ENCODE measurements at places on chromosomes 6 and 20.

GRCh38 chr6:134714679-134715078, 235.2 kb downstream of the ALDH8A1 start:
- DNase-seq, result no peak

DNA sequence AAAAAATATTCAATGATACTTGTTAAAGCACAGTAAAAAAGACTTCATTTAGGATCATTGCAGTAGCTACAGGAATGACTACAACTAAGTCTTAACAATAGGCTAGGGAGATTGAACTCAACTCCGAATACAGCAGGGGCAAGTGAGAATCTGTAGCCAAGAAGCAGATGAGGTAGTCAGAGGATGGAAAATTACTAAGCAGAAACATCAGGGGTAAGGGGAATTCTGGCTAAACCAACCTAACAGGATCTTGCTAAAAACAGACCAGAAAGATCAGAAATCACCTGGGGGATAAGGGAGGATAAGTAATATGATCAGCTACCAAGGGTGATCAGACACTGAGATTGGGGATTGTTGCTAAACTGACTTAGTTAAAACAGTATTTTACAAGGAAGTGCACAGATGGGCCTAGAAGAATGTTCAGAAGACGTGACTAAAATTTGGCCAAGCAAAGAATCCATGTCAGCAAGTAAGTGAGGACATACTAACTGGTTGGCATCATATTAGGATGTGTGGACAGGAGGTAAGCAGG, 217.5 kb downstream of the TENT5A start:
- no peak for DNase-seq

- no peak for DNase-seq
Observed at GRCh38 chr20:13625304-13625979, 13.3 kb downstream of the TASP1 start.

DNA sequence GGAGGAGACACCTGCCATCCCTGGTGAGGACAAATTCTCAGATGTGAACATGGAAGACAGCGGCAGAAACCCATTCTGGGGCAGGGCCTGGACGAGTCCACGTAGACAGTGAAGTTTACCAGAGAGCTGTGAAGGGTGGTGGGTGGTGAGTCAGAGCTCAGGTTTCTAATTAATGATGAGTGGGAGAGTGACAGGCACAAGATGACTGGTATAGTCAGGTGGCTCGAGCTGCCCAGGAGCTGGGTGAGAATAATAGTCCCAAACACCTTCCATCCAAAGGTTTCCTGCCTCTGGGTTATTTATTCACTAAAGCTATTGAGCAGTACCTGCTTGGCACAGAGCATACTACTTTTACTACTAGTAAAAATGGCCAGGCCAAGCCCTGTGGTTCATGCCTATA, 6.0 kb downstream of the TLDC2 start:
- DNase-seq, result no peak

- DNase-seq, result no peak
Observed at GRCh38 chr6:109946979-109947378, 31.1 kb upstream of the GPR6 start.

DNA sequence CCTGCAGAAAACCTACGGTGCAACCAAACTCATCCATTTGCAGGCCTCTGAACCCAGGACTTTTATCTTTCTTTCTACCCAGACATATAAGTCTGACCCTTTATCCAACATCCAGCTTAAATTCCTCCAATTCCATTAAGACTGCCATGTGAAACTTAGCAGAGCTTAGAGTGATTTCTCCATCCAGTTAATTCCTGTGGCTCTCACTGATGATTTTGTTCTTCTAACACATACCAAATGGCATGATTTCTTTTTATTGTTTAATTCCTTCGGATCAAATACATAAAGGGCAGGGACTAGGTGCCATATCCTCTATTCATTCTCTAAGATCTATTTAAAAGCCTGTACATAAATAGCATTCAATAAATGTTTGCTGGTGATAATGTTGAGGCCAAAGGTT, 92.9 kb downstream of the TASP1 start:
- no peak for DNase-seq

- DNase-seq, result no peak
Observed at GRCh38 chr6:166786704-166787293, 159.7 kb upstream of the RPS6KA2 start.

DNA sequence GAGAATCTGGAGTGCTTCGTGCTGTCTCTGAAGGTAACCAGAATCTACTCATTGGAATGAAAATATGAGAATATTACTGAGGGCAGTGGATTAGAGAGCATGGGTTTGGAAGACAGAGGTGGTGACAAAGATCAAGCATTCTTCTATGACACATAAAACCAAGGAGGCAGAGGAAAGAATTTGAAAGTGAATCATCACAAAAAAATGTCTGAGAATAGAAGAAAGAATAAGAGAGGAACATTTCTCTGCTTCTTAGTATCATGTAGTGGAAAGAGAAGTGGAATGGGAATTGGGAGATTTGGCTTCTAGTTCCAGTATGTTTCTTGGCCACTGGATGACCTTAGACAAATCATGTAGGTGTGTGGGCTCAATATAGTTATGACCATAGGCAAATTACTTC, 474.0 kb downstream of the TFAP2B start:
- no peak for DNase-seq

DNA sequence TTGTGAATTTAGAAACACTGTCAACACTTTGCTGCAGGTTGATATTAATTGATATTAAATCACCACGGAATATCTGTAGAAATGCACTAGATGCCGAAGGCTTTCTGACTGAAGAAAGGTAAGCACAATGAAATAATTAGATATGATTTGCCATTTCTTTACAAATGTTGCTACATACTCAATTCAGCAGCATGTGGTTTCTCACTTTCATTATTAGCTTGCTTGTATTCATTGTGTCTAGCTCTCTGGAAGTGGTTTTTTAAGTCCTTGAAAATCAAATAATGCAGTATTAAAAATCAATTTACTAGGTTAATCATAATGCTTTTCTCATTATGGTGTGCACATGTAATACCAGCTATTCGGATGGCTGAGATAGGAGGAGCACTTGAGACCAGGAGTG, 231.3 kb upstream of the MARCKS start:
- DNase-seq, result no peak

- no peak for DNase-seq
Observed at GRCh38 chr6:140956571-140957369, 1176.0 kb upstream of the GJE1 start.

DNA sequence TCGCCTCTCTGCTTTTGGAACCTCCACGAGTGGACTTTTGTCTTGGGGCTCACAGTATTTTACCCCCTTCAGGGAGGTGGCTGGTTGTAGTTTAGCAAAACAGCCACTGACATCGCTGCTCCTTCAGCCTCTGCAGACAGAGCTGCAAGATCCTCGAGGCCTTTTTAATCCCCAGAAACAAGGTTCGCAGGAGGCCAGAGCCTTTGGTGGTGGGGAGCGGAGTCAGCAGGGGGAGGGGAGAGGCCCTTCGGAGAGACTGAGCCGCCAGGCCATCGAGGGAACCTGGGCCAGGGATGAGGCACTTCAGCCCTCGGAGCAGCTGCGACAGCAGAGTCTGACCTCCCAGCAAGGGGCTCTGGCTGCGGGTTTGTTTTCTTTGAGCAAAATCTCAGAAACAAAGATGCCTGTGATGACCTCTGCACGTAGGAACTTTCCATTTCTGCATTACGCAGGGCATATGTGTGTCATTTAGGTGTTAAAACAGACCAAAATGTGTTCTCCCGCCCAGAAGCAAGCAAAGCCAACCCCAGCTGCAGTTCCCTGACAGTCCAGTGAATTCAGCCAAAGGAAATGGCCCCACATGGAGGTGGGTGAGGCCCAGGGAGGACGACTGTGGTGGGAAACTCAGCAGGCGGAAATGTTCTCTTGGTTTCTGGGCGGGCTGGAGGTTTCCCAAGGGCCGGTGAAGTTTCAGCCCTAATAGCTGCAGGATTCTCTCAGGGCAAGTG, 171.2 kb upstream of the SULF2 start:
- DNase-seq, result no peak

GRCh38 chr6:40419377-40419776, 167.8 kb downstream of the LRFN2 start:
- DNase-seq, result no peak

DNA sequence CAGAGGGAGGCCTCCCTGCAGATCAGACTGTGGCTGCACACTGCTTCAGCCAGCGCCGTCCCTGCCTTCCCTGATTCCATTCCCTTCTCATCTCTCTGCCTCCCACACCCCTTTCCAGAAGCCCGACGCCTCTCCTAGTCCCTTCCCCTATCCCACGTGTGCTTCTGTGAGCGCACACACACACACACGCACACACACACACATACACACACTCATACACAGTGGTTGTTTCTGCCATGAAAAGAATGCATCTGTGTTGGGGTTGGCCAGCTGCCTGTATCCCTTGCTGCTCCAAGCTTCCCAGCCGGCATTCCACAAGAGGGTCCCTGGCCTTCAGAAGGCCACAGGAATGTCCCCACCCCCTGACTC, 51.7 kb downstream of the MOCS1 start:
- DNase-seq, result no peak

- no peak for DNase-seq
Observed at GRCh38 chr20:48324744-48325143, 503.1 kb downstream of the PREX1 start.

GRCh38 chr6:55220961-55221360, 46.6 kb downstream of the HCRTR2 start:
- no peak for DNase-seq
